RPMI8226 (cell line): ENCODE measurements at places on chromosomes 3 and 15.

- no peak for DNase-seq
Observed at GRCh38 chr3:188567478-188568195, 413.7 kb downstream of the LPP start.

- no peak for DNase-seq
Observed at GRCh38 chr3:59433546-59433945, 383.7 kb upstream of the CFAP20DC start.

DNA sequence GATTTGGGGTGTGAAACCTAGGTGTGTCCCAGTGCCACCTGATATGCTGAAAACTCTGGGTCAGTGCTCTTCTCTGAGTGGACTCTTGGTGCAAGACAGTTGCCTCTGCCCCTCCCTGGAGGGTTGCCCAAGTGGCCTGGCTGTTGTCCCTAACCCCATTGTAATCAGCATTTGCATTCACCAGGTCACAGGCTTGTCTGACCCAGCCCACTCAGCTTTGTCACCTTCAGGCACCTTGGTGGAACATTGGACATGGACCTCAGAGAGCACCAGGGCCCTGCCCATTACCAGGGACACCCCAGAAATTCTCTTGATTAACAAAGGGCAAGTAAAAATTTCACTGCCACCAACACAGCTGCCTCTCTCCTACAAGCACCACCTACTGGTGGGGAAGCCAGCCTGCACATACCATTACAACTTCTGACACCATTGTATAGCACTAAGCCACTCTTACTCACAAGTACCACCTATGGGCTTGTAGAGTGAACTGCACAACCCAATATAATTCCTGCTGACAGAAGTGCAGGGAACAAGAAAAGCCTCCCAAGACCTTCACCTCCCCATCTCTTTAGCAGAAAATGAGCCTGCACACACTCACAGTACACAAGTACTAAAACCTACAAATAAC is 324.6 kb downstream of the EPHA6 start:
- DNase-seq = peak; percentile 47

DNA sequence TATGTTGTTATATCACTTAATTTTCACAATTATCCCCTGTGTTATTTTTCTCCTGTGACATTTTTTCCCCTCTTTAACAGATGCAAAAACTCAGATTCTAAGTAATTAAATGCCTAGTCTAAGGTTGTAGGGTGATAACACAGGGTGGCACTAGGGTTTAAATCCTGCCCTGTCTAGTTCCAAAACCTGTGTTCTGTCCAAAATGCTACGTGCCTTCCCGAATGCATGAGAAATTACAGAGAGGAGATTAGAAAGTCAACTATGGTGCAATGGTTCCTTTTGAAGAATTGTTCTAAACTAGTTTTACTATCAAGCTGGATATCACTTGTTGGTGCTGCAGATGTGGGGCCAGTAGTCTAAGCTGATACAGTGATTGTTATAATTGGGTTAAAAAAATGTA is 108.0 kb downstream of the DIPK2A start:
- DNase-seq = no peak

- no peak for DNase-seq
Observed at GRCh38 chr3:24023197-24023596, 78.1 kb downstream of the NR1D2 start.

DNA sequence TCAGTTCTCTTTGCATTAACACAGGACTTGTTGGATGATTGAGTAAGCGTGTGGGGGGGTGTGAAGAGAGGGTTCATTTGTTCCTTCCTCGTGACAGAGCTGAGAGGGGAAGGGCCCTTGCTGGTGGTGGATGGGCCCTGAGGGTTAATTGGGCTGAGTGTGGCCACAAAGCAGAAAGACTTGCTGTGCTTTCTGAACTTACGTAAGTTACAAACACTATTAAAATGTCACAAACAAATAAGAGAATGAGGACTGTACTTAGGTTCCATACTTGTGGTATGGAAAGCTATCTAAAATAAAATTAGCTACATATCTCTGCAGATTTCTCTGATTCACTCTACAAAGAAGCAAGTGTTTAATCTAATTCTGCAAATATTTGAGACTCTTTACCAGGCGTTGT is 231.3 kb downstream of the LPP start:
- DNase-seq = no peak

- DNase-seq = no peak
Observed at GRCh38 chr3:127167315-127168043, 25.5 kb upstream of the PRR23E start.

- no peak for DNase-seq
Observed at GRCh38 chr15:100897221-100898151, 17.9 kb downstream of the ALDH1A3 start.

DNA sequence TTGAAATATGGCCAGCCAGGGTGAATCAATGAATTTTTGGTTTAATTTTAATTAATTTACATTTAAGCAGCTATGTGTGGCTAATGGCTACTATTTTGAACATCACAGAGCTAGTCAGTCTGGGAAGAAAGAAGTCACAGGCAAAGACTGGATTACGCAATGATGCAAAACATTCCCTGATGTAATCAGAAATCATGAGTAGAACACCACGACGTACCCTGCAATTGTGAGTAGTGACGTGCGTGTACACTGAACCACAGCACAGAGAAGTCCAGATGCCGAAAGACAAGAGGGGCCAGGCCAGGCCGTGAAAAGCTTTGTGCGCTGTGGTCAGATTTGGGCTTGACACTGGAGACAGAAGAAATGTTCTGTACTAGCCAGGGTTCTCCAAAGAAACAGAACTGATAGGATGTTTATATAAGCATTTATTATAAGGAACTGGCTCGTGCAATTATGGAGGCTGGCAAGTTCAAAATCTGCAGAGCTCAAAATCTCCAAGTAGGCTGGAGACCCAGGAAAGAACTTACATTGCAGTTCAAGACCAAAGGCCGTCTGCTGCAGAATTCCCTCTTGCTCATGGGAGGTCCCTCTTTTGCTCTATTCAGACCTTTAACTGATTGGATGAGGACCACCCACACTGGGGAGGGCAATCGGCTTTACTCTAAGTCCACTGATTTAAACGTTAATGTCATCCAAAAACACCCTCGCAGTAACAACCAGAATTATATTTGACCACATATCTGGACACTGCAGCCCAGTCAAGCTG is 44.6 kb downstream of the SH3BP5 start:
- DNase-seq = no peak

GRCh38 chr3:192864941-192865340 is 52.7 kb downstream of the MB21D2 start:
- no peak for DNase-seq

DNA sequence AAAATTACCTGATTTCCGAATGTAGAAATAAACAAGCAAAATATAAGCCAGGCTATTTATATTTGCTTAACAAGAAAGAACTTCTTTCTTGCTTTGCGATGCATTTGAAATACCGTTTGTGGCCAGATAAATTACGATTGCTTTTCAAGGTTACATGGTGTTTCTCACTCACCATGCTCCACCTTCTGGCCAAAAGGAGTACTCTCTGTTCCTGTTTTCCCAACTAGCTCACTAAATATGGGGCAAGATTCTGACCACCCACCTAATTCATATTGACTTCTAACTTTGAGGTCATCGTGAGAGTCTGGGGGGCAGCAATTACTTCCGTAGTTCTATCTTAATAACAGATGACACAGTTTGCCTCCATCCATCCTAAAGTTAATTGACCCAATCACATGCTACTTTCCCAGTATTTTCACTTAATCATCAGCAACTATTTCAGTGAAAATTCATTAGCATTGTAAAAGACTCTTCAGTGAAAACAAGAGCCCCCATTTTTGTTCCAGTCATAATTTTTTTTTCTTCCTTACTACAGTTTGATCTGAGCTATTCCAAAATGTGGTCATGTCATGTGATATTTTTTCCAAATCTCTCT is 25.9 kb downstream of the ACP3 start:
- DNase-seq = peak; percentile 54

DNA sequence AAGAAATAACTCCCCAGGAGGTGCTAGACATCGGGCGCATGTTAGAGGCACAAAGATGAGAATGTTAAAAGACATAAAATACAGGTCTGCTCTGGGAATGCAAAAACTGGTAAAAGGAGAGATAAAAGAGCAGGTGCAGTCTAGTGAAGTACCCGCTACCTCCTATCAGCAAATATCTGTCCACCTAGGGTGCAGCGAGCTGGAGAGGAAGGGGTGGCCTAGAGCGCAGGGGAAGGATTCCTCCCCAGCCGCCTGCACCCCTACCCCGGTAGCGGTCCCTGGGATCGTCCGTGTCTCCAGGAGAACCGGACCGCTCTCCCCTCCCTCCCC is 237 bp upstream of the ZNF662 start:
- DNase-seq = no peak

DNA sequence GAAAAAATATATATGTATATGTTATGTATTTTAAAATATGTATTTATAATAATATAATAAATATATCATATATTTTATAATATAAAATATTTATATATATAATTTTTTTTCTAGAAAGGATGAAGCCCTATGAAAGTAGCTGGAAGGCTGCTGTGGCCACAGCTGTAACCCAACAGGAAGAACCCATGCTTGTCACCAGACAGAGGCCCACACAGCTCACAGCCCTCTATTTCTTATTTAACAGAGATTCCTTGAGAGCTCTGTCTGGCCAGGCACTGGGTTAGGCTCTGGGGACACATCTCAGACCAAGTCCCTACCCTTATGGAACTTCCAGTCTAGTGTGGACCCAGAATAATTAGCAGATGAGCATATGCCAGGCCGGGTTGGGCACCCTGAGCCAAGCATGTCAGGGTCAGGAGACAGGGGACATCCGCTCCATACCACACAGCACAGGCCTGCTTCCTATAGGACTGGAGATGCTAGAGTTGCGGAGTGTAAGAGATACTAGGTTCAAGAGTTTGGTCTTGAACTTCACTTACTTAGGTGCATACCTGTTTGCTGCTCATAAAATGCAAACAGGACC is 20.5 kb downstream of the MGLL start:
- DNase-seq = no peak

DNA sequence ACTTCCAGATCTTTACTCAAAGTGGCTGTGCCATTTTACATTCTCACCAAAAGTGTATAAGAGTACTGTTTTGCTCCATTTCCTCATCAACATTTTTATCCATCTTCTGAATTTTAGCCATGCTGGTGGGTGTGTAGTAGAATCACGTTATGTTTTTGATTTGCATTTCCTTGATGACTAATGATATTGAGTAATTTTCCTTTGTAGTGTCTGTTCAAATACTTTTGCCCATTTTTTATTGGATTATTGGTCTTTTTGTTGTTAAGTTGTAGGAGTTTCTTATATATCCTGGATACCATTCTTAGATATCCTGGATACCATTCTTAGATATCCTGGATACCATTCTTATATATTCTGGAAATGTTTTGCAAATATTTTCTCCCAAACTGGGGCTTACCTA is 344.9 kb downstream of the LRRC3B start:
- DNase-seq = no peak

DNA sequence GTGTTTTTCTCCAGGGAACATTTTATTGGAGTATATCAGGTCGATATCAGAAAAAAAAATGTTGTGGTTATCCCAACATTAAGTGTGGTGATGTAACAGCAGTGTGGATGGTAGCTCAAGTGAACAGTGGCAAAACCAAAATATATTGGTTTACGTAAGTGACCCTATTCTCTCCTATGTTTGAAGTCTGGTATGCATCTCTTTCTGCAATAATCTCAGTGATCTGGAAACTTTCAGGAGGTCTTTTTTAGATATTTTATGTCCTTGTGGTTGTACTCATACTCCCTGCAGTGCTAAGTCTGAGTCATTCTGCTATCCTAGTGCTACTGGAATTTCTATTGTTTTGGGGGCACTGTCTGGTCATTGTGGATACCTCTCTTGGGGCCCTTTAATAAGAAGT is 137.9 kb downstream of the SNRPN start:
- no peak for DNase-seq

DNA sequence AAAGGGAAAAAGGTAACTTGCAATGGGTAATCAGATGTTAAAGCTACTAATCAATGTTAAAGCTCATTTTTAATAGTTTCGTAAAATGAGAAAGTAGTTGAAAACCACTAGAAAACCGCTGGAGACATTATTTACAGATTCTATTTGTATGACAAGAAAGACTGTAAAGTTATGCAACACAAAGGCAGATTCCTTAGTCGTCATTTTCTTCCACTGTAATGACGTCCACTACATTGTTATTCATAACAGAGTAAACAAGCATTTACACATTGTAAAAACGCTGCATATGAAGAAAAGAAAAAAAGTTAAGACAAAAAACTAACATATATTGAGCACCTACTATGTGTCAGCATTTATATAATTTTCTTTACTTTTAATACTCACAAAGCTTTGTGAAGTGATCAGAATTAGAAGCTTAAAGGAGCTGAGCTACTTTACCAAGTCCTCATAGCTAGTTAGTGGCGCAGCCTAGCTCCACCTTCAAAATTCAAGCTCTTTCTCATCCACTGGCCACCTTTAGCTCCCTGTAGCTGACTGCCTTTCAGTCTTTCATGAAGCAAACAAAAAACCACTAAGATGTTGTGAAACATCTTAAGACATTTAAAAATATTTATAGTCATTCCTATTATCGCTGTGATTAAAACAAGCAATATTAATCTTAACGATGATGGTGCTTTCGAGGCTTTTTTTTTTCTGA is 100.1 kb upstream of the CDIN1 start:
- no peak for DNase-seq

- DNase-seq = peak; percentile 17
Observed at GRCh38 chr3:25872200-25872877, 82.4 kb downstream of the OXSM start.

GRCh38 chr3:133962849-133963248 is 66.9 kb downstream of the SLCO2A1 start:
- no peak for DNase-seq

GRCh38 chr3:20104167-20104661 is 64.0 kb downstream of the KAT2B start:
- peak; percentile 9 for DNase-seq

- DNase-seq = peak; percentile 67
Observed at GRCh38 chr15:85690561-85691231, 104.0 kb downstream of the KLHL25 start.

- DNase-seq = no peak
Observed at GRCh38 chr3:47634996-47635395, 56.3 kb upstream of the CSPG5 start.

DNA sequence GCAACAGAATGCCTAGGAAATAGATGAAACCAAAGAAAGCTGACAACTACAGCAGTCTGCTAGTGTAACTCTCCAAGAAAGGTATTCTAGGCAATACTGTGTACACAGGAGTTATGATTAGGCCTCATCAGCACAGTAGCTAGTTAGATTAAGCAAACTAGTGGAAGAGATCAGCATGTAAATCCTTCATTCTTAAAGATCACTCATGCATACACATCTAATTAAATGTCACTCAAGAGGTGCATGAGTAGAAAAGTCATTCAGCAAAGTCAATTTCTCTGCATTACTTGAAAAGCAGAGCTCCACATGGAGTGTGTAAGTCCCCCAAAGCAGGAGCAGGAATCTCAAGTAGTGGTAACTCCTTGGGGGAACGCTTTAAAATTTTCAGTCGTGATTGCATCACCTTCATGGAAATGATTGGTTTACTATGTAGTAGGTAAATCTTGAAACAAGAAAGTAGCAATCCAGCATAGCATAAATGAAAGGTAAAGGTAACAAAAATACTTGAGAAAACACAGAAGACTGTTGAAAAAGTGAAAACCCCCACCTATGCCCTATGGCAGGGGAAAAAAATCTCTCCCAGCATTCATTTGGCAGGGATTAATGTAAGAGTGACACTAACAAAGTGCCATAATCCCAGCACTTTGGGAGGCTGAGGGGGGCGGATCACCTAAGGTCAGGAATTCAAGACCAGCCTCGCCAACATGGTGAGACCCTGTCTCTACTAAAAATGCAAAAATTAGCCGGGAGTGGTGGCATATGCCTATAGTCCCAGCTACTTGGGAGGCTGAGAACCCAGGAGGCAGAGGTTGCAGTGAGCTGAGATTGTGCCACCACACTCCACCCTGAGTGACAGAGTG is 29.4 kb upstream of the PPIB start:
- no peak for DNase-seq

GRCh38 chr15:98063315-98063714 is 102.8 kb downstream of the ARRDC4 start:
- no peak for DNase-seq
